Adrenal gland (tissue), 19 donors: ENCODE measurements at places on chromosomes 7 and 10. TPM values are rescaled to one million over a fixed set of nuclear protein-coding genes. Genes with fewer than 3 reads are reported as not detected.

PRSS58 gene
- not detected for polyA plus RNA-seq

PMPCB gene
- 64.7 TPM for polyA plus RNA-seq

MYO1G gene
- 1.0 TPM for polyA plus RNA-seq

- DNase-seq, result no peak
Measured at GRCh38 chr10:89867964-89868363, 166.6 kb downstream of the KIF20B start.

GRCh38 chr10:57988964-57989363, 278.7 kb downstream of the IPMK start:
- DNase-seq, result no peak
